ENCODE measurements at places on chromosomes 4 and X. TPM values are rescaled to one million over a fixed set of nuclear protein-coding genes. Genes with fewer than 3 reads are reported as not detected.

The AMBN gene
- not detected for total RNA-seq

The ZNF182 gene
- 3.6 TPM for total RNA-seq

The OPN1MW gene
- not detected for total RNA-seq

The KIF4A gene
- 0.42 TPM for total RNA-seq

DNA sequence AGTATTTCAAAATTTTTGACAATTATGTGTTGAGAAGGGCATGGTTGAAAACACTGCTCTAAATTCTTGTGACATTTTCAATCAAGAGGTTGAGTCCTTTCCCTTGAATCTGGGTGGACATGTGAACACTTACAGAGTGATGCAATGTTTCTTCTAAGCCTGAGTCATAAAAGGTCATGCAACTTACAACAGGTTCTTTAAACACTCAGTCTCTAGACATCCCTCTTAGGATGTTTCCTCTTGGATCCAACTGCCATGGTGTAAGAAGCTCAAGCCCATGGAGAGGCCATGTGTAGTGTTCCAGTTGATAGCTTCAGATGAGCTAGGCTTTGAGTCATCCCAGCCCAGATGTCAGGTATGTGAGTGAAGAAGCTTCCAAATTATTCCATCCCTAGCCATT lies 232.2 kb upstream of the MAOA start:
- DNase-seq: no peak

DNA sequence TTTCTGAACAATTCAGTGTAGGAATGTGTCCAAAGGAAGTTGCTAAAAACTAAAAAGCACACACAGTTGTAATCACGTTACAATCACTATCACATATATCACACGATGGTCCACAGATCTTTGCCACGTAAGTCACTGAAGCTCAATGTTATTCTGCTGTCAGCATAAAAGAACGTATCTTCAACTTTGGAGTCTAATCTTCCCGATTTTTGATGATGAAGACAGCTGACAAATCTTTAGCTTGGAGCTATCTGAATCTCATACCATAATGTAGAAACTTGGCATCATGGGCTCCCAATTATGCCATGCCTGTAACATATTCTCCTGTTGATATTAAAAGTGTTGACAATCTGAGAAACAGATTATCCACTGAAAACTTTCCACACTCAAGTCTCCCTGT lies 158.4 kb downstream of the UBE2NL start:
- no peak for DNase-seq

- no peak for DNase-seq
Measured at GRCh38 chr4:38605753-38606586, 58.0 kb upstream of the KLF3 start.

DNA sequence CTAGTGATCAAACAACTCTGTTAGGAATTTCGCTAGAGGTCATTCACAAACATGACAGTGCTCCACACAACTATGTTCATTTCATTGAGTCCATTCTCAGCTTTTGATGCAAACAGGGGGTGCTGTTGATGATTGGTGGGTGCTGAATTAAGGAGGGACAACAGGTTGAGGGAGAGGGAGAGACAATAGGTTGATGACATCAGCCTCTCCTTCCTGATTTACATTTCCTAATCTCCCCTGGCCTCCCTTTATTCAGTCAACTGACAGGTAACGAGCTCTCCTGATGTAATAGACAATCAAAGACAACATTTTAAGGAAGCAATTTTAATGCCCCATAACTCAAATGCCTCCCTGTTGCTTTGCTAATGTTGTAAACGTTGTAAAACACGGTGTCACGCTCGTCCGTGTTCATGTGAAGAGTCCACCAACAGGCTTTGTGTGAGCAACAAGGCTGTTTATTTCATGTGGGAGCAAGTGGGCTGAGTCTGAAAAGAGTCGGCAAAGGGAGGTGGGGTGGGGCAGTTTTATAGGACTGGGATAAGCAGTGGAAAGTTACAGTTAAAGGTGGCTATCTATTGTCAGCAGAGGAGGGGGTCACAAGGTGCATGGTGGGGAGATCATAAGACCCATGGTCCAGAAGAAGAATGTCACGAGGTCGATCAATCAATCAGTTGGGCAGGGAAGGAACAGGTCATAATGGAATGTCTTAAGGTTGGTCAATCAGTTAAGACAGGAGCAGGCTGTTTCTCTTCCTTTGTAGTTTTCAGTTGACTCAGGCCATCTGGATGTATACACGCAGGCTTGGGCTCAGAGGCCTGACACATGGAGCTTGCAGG lies 4.8 kb upstream of the GAR1 start:
- DNase-seq: no peak

The PPP2R2C gene
- 1.2 TPM for total RNA-seq

GRCh38 chr4:182895791-182896292 lies 21.3 kb downstream of the DCTD start:
- no peak for DNase-seq

The GPC3 gene
- 8.4 TPM for total RNA-seq

- no peak for DNase-seq
Measured at GRCh38 chr4:146095860-146096259, 79.7 kb upstream of the LSM6 start.

GRCh38 chr4:153733751-153734448 lies 25.9 kb downstream of the RNF175 start:
- no peak for DNase-seq

DNA sequence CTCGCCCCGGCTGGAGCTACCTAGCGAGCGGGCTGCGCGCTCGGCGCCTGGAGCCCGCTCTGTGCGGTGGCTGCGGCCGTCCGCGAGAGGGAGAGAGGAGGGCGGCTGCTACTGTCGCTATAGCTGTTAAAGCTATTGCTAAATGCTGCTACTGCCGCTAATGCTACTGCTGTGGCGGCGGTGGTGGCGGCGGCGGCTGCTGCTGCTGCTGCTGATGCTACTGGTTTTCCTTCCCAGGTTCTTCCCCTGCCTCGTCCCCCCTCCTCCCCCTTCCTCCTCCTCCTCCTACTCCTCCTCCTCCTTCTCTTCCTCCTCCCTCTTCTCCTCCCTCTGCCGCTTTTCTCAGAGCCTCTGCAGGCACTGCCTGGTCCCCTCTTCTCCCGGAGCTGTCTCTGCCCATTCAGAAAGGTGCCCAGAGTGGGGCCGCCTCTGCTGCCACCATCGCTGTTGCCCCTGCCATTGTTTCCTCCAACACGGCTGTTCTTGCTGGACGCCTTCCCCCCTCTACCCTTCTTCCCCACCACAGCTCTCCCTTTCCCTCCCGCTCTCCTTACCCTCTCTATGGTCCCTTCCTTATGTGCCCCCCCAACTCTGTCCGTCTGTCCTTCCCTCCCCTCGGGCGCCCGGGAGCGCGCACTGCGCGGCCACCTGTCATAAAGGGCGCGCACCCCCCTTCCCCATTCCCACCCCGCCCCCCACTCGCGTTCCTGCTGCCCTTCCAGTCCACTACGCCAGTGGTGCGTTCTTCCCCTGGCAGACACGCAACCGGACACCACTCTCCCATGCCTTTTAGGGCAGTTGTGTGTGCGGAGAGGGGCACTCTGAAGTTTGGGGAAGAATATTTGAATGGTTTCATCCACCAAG lies at the start of gene NEXMIF:
Gene NEXMIF (minus strand): TSS at position 228 of the 864 bp plus-strand sequence.
- no peak for DNase-seq

DNA sequence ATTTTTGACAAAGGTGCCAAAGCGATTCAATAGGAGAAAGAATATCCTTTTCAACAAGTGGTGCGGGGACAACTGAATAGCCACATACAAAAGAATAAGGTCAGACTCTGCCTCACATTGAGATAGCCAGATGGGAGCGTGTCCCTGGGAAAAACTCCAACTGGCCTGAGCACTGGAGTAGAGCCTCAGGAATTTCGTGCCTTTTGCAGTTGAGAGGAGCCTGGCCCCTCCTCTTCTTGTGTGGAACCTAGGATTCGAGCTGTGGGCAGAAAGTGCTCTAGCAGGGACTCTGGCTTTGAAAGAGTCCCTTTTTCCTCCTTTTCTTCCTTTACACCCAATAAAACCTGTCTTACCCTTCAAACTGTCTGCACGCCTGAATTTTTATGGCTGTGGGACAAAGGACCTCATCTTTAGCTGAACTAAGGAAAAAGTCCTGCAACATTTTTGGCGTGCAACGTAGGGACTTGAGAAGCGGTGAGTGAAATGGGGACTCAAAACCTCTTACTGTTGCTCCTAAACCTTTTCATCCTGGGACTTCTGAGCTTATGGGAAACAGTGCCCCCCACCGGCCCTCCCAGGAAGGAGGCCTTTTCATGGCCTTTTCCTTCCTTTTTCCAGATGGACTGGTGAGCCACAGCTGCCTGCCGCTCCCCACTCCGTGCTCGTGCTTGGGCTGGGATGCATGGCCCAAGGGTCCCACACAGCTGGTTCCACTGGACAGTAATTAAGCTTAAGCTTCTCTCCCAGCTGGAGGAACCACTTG lies 68.6 kb downstream of the BMP15 start:
- DNase-seq: no peak

DNA sequence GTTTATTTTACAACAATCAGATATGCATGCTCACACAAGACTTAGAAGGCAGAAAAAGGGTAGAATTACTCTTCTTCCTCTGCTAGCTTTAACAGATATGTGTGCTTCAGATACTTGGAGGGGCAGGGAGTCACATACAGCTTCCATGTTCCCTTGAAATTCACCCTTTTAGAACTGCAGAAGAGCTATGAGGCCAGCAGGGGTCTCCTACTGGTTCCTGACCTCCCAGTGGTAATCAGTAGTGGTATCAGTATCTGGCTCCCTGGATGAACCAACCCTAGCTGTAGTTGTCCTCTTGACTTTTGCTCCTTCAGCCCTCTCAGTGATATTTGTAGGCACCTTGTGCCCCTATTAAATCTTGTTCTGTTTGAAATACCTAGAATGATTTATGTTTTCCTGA lies 81.5 kb downstream of the RCHY1 start:
- DNase-seq: no peak

GRCh38 chrX:43349363-43349762 lies 306.7 kb upstream of the MAOA start:
- no peak for DNase-seq

- DNase-seq: no peak
Measured at GRCh38 chr4:167587361-167587760, 353.1 kb upstream of the SPOCK3 start.

The SULT1B1 gene
- total RNA-seq: 0.52 TPM

DNA sequence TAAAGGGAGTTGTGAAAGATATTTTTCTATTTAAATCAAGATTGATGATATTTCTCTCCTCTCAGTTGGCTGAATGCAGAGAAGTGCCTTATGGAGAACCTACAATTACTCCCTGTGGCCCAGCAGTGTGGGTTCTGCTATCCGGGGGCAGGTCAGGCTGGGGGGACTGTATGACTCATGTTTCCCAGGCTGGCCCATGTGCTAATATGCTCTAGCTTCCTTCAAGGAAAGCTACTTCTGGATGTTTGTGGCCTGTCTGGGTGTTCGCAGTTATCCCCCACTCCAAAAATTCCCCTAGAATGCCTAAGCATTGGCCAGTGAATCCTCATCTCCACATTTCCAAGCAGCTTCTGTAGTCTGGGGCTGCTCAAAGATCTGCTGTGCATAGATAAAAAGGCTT lies 58.9 kb upstream of the SPP1 start:
- DNase-seq: no peak

DNA sequence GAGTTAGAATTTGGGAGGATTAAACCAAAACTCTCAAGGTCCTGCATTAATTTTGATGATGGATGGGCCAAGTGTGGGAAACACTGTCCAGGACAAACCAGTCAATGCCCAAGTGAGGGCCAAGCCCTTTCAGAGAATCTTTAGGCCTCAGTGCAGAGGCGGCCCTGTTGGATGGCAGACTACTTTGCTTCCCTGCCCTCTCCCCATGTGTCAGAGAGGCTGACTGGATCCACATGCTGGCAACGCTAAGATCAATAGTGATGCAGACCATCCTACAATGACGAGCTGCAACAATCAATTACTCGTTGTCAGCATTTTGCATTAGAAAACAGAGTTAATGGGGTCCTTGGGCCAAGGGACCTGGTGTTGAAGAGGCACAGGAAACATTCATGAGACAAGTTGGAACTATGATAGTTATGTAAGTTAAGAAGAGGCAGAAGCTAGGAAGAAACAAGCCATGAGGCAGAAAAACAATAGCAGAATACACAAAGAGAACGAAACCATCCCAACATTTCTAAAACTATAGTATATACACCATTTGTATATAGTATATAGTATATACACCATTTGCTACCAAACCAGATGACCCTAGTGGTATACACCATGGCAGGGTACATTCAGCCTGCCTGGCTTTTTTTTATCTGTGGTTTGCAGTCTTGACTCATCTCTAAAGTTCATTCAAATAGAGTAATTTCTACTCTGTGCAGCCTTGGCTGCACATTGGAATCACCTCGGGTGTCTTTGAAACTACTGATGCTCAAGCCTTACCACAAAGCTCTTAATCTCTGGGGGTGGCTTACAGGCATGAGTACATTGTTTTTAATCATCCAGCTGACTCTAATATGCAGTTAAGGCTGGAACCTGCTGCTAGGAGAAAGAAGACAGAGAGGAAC lies 147.7 kb upstream of the GYPA start:
- no peak for DNase-seq

The SSX4 gene
- not detected for total RNA-seq

- DNase-seq: no peak
Measured at GRCh38 chr4:173332963-173333657, 1.0 kb downstream of the HMGB2 start.

GRCh38 chrX:73977542-73978169 lies 326.3 kb upstream of the ZCCHC13 start:
- DNase-seq: no peak

GRCh38 chr4:122827258-122827878 lies 737 bp downstream of the FGF2 start:
- no peak for DNase-seq

DNA sequence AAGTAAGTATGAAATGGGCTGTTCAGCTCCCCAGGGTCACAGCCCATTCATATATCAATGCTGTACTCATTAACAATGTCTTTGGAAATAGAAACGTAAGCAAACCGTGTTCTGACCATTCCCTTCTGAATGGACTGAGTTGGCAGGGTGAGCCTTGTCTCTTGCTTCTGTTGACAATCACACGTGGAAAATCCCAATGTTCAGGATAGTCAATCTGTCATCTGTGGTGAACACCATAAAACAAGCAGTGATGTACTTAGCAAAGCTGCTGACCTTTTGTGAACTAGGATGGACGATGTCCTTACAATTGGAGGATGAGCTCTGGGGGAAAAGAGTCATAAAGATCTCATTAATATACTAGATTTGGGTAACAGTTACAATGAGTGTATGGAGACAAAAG lies 109.6 kb upstream of the PAQR3 start:
- DNase-seq: no peak

DNA sequence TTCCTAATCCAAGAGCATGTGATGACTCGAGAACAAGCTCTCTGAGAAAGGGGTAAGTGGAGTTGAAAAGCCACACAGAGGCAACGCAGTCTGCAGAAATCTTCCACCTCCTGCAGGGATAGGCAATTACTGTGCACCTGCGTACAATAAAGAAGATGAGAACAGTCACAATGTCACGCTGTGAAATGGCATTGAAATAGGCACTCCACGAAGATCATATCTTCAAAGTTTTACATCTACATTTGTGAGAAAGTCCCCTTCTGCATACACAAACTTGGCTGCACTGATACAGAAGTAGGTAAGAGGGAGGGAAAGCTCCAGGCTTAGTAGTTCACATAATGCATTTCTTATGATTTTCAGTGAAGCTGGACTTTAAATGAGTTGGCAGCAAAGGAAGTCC lies 27.1 kb downstream of the DDX60L start:
- no peak for DNase-seq
